Posterior vena cava (tissue), 2 donors: ENCODE measurements at places on chromosomes 4 and X.
A peak's percentile ranks its signal among the peaks of the same experiment; 100 is the strongest.

DNA sequence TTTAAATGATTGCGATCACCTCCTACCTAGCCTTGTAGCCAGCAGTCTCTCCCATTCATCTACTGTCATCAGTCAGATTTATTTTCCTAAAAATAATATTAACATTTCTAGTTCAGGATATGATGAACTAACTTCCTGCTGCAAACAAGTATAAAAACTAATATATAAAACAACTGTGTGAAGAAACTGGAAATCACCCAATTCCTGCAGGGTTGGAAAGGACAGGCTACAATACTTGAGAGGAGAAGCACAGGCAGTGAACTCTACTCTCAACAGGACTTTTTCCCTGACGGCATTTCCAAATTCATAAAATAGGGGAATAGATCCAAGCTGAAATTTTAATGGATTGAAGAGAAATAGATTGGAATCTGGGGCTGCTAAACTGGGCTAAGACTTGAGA is 14.2 kb upstream of the BBS12 start:
- no peak for DNase-seq

GRCh38 chr4:163137581-163137980 is 29.1 kb downstream of the NAF1 start:
- no peak for DNase-seq

GRCh38 chrX:133365871-133366611 is 49.2 kb downstream of the GPC4 start:
- DNase-seq = no peak

DNA sequence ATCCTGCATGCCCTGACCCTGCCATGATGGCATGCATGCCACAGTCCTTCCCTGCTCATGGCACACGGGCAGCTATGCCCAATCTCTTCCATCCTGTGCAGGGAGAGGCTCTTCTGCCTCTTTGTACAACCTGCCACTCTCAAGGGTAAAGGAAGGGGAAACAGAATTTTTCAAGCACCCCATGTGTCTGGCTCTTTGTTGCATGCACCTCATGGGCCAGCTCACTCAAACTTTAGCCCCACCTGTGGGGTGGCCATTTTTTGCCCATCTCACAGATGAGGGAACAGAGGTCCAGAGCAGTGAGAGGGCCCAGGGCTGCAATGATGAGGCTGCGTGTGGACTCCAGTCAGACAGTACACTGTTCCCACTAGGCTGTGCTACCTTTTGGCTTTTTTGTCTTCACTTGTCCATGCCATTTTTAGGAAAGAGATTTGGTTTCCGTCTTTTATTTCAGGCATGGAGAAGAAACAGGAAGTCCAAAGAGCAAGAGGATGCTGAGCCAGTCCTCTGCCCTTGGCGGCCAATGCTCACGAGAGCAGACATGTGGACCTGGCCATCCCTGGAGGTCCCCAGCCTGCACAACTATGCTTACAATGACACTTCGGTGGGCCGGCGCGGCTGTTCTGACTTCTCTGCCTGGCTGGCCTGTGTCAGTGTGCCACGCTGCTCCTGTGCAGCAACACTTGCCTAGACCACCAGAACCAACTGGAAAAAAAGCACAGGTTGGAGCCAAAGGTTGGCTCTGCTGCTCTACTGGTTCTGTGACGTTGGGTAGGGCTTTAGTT is 45.6 kb downstream of the NSG1 start:
- peak; percentile 79 for DNase-seq

- DNase-seq = no peak
Observed at GRCh38 chr4:143711543-143712154, 11.2 kb upstream of the FREM3 start.
